ENCODE measurements at places on chromosomes 4 and X.

DNA sequence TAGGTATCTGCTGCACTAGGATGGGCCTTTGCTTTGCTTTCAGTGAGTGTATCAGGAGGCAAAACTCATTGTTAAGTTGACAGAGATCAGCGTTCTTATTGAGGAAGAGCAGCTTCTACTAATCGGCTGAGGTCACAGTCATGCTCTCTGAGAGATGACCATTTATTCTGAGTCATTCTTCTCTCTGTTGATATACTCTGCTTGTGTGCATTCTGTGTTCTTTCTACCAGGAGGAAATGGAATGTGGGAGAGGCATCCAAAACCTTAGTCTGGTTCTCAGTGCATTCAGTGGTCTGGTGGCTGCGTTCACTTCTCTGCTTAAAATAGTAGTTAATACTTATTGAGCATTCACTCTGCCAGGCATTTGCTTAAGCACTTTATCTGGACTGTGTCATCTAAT lies 66.2 kb downstream of the RRAGB start:
- no peak for DNase-seq

GRCh38 chr4:26319949-26320537 lies 771 bp upstream of the RBPJ start:
- DNase-seq, result no peak

GRCh38 chr4:7420661-7421040 lies 14.1 kb downstream of the PSAPL1 start:
- DNase-seq, result no peak

DNA sequence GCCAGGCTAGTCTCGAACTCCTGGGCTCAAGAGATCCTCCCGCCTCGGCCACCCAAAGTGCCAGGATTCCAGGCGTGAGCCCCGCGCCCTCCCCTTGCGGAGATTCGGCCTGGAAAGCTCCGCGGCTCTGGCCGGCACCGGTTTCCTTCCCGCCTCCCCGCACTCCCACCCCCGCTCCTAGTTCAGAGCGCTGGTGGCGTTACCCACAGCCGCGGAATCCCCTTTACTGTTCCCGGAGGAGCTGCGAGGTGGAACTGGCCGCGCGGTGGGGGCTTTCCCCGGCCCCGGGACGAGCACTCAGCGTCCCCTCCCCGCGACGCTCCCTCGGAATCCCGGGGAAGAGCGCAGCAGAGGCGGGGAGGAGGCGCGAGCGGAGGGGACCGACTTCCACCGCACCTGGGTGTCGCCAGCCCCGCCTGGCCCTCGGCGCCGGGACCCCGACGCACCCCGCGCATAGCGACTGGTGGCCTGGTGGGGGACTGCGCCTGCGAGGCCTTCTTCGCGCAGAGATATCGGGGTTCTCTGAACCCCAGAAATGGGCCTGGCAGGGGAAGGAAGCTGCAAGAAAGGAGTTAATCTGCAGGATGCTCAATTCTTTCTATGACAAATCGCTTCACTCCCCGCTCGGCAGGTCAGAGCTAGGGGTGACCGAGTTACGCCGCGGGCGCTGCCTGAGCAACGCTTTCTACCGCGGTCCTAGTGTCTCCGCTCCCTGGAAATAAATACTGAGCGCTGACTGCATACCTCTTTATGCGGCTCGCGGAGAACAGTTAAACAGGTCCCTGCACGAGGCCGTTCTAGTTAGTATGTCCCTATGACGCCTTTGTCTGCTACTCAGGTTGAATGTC lies 14.6 kb upstream of the SLC25A4 start:
- no peak for DNase-seq

- DNase-seq, result no peak
Measured at GRCh38 chr4:24040811-24041210, 151.0 kb upstream of the PPARGC1A start.

DNA sequence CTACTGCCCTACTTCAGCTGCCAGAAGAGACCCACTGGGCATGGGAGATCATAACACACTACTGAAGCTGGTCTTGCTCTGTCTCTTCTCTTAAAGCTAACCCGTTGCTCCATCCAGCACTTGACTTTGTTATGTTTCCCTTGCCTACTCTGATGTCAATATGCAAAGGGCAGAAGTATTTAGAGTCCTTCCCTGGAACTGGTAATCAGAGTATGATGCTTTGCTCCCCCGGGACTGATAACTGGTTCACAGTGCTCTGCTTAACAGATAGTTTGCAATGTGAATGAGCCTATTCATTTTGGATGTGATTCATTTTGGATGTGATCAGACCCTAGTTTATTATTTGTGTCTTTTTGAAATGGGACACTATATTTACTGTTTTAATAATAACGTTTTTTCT lies 12.3 kb upstream of the UCP1 start:
- no peak for DNase-seq

DNA sequence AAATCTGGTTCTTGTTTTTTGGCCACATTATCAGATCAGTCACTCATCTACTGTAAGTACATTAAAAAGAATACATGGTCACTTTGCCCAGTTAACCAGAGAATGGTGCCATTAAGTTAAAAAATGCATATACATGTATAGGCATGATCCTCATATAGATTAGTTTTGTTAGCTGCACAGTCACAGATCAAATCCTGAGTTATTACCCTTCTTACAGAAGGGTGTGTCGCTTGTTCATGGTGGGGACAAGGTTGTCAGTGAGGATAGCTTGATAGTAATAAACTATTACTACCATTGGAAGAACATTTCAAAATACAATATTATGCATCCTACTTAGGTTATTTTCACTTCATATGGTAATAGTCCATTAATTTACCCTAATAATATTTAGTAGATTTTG lies 48.5 kb downstream of the GALNT7 start:
- DNase-seq, result no peak

- DNase-seq, result peak; percentile 98
Measured at GRCh38 chrX:13827298-13828090, 10.6 kb upstream of the GPM6B start.

DNA sequence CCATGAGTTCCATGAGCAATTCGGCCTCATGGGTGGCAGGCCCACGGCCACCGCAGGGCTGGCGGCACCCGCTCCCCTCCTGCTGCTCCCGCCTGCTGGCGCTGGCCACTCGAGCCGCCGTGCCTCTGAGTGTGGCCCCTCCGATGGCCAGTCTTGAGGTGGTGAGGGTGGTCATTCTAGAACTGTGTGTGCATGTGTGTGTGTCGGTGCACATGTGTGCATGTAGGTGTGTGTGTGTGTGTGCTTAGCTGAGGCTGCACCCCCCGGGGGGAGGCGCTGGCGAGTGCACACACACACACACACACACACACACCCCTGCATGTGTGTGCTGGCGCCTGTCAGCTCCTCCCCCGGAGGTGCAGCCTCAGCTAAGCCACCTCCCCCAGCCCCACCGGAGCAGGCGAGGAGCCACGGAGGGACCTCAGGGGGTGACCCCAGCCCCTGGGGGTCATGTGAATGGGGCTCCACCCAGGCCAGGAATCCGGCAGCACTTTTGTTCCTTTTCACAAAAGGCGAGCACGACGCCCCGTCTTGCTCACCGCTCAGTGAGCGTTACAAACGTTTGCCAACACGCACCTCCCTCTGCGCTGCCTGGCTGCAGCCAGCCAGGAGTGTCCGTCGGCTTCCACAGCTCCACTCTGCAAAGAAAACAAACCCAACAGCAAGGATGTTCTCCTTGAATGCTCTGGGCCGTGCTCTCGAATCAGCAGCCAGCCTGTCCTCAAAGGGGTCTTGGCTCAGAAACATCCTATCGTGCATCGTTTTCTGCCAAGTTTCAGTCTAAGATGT lies 29.9 kb downstream of the FGFRL1 start:
- DNase-seq, result peak; percentile 27

GRCh38 chrX:154488336-154489075 lies 1.9 kb downstream of the SLC10A3 start:
- no peak for DNase-seq

DNA sequence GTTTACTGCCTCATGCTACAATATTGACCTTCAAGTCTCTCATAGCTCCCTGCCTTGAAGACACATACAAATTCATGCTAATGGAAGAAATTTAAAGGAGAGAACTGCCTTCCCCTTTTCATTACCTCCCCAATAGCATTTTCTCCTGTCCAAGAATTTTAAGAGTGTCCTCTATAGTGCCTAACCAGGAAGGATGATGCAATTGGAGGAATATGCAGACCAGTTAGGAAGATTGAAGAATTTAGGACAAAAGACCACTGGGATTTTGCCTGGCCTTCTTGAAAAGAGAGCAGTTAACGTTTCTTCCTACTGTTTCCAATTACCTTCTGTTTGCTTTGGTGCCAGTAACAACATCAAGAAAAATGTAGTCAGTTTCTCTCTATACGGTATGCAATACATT lies 443.9 kb downstream of the INPP4B start:
- peak; percentile 17 for DNase-seq

GRCh38 chrX:146433771-146434170 lies 375.8 kb upstream of the CXorf51B start:
- DNase-seq, result peak; percentile 5

DNA sequence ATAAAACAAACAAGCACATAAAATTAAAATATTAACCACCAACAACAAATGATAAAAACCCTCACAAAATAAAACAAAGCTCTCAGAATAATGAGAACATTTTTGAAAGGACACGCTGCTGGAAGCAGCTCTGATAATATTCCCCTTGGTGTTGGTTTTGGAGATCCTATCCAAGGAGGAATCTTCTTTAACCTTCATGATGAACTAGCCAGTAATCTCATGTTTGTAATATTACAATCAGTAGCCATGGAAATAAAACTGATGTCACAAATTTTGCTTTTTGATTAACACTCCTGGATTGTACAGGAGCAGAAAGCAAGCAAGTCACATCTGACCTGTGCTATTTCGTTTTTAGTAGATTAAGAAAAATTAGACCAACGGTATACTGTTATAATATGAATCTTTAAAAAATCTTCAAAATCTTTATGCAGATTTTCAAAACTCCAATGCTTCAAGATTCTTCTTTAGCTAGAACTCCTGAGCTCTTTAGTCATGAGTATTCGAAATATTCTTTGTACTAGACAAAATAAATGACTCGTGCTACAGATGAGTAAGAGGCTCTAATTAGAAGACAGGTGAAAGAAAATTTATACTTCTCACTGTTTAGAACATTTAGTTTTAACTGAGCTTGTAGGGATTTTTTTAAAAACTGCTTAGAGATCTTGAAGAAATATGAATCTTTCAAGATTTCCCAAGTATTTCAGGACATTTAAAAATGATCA lies 154.1 kb downstream of the RASL11B start:
- no peak for DNase-seq

- DNase-seq, result no peak
Measured at GRCh38 chrX:49809891-49810632, 19.0 kb upstream of the PAGE4 start.

- DNase-seq, result no peak
Measured at GRCh38 chr4:149574971-149575370, 240.7 kb downstream of the IQCM start.

GRCh38 chr4:41379230-41379629 lies 122.5 kb downstream of the UCHL1 start:
- DNase-seq, result no peak

DNA sequence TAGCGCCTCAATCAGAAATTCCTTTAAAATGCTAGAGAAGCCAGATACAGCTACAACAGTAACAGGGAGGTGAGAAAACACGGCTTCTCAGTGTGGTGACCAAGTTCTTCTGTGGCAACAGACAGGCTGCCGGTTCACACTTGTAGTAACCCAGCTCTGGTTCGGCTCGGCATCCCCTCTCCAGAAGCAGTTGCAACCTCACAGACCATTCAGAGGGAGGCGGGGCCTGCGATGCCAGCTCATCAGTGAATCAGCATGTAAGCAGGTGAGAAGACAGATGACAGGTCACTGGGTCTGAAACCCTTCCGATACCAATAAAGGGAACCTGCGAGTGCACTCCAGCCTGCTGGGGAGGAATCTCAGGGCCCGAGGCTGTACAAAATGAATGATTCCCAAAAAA lies 251.0 kb downstream of the KCNIP4 start:
- DNase-seq, result peak; percentile 74

DNA sequence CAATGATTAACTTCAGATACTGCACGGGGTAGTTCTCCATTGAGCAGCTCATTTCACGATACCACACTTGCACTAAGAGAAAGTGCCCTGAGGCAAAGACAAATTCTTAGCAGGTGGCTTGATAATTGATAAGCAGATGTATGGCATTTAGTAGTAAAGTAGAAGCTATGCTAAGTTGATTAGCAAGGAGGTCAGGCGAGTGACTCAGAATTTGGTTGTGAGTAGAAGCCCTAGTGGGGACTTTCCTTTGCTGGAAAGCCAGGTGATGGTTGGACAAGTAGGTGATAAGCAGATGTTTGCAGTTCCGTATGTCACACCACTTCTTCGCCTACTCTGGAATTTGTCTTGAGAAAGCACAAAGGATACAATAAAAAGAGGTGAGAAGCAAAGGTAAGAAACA lies 58.7 kb downstream of the TLL1 start:
- DNase-seq, result no peak

- DNase-seq, result no peak
Measured at GRCh38 chrX:153669174-153669890, 4.3 kb downstream of the PNCK start.

DNA sequence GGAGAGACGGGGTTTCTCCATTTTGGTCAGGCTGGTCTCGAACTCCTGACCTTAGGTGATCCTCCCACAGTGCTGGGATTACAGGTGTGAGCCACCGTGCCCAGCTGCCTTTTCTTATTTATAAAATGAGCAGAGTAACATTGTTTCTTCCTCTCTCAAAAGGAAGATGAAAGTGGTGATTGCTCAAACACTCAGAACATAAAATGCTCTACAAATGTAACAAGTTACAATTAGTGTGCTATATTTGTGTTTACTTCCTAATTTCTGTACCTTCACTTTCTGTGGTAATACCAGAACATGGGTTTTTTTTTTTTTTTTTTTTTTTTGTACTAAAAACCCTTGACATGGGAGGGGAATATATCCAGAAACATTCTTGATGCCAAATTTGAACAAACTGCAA lies 197.9 kb downstream of the MGST2 start:
- no peak for DNase-seq

- DNase-seq, result peak; percentile 97
Measured at GRCh38 chrX:12984603-12985319, 9.9 kb downstream of the TMSB4X start.

GRCh38 chr4:186537843-186538521 lies 17.4 kb downstream of the MTNR1A start:
- no peak for DNase-seq

- no peak for DNase-seq
Measured at GRCh38 chrX:40855932-40856515, 120.7 kb upstream of the MED14 start.

GRCh38 chr4:3860913-3861636 lies 94.9 kb downstream of the ADRA2C start:
- DNase-seq, result no peak

GRCh38 chrX:148284056-148284455 lies 216.4 kb upstream of the AFF2 start:
- DNase-seq, result no peak

DNA sequence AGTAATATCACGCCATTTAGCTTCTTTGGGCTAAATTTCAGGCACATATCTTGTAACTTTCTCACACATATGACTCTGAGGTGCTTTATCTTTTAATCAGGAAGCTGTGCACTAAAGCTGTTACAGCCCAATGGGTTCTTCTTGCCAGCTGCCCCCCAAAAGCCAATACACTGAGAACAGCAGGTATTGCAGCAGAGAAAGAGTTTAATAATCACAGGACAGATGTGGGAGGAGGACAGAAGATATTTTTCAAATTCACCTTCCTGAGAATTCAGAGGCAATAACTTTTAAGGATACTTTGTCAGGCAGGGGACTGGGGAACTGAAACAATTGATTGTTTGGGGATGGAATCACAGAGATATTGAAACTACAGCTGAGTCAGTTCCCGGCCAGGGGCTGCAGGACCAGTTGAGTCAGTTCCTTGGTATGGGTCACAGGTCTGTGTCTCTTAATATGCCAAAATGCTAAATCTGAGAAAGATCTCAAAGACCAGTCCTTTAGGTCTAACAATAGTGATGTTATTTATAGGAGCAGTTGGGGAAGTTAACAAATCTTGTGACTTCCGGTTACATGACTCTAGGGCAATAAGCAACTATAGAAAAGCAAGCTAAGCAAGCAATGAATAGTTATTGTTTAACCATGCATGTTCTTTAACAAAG lies 28.1 kb downstream of the DDIT4L start:
- DNase-seq, result no peak

All from MCF 10A (cell line).